ENCODE measurements at places on chromosomes 6 and 20.

- DNase-seq: no peak
Observed at GRCh38 chr6:18427296-18427695, 40.1 kb downstream of the RNF144B start.

GRCh38 chr6:290111-290922 lies 2.0 kb upstream of the DUSP22 start:
- no peak for DNase-seq

GRCh38 chr6:85436411-85436810 lies 13.5 kb upstream of the NT5E start:
- no peak for DNase-seq

- no peak for DNase-seq
Observed at GRCh38 chr20:37576911-37577310, 49.2 kb upstream of the BLCAP start.

- no peak for DNase-seq
Observed at GRCh38 chr20:38729767-38730166, 5.5 kb downstream of the SLC32A1 start.

All from DMS79 treated with DMSO at 0.1 percent for 48 hours (cell line).